ENCODE measurements at places on chromosomes 3 and 15.

- DNase-seq: no peak
These were observed 181.2 kb downstream of the WNT5A start for GRCh38 chr3:55305696-55306485.

- peak; percentile 50 for DNase-seq
These were observed 817 bp upstream of the PLXNA1 start for GRCh38 chr3:126982126-126982470.

DNA sequence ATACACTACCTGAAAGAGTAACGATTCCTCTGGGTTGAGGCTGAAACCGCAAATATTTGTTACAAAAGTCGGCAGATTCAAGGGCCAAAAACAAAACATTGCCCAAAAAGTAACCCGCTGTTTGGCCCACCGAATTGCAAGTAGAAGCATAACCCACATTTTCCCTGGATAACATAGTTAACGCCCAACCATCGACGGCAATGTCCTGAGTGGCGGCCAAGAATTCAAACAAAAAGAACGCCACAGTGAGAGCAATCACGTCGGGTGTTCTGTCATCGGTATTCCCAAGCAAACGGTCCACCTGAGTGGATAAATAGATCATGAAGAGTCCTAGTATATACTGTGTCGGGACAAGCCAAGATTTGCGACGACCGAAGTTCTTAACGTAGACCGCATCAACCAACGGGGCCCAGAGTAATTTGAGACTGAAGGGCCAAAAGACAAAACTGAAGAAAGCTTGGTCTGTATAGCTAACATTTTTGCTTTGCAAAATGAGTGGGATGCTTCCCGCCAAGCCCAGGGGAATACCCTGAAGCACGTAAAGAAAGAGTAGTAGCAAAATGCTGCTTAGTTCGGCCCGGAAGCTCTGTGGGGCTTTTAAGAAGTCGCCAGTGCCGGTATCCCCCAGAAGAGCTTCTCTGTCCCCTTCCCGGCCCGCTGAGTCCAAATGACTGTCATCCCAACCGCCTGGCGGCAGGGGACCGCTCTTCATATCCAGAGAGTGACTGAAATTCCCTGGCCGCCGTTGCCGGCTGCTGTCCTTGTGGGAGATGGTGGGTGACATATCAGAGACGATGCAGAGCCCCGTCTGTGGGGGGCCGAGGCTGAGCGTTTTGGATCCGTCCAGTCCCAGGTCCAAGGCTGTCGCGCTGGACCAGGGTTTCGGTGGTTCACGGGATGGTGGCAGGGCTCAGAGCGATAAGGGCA is 750 bp downstream of the SLC33A1 start:
- DNase-seq: peak; percentile 45

DNA sequence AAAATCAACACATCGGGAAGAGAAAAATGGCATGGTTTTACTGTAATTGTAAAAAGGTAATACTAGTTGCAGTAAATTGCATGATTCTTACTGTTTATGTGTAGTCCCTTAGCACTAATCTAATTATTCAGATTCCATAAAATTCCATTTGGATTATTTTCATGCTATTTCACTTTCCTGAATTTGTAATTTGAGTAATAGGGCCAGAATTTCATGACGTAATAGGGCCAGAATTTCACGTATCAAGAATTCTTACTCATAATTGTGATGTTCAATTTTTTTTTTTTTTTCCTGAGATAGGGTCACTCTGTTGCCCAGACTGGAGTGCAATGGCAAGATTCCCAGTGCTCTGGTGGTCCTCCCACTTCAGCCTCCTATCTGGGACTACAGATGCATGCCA is 2.9 kb upstream of the U2SURP start:
- DNase-seq: no peak

- DNase-seq: no peak
These were observed 45.2 kb downstream of the HOMER2 start for GRCh38 chr15:82907350-82907749.

All from NCI-H2171 treated with DMSO at 0.1 percent for 48 hours (cell line).